ENCODE measurements at places on chromosomes 2 and 18.

DNA sequence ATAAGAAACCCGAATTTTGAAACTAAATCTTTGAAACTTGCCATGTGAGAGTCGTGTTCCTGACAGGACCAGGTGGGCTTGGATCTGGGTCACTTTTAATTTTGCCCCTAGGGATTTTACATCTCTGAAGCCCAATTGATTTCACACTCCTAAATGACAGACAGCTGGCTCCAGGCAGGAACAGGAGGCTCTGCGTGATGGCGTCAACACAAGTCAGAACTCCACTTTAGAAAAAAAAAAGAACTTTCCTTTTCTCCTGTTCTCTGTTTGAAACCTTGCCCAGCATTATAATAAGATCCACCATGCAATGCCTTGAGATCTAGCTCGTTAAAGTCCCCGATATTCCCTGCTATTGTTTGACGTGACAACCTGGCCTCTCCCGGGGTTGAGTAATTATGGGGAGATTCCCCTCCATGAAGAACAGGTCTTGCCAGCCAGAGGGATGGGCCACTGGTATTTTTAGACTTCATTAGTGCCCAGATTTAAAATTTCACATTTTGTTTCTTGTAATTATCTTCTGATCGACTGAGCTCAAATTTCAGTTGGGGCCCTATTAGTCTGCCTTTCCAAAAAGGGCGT lies 260.3 kb downstream of the KLHL29 start:
- no peak for DNase-seq

GRCh38 chr2:44616667-44617155 lies 255.0 kb downstream of the CAMKMT start:
- no peak for DNase-seq

DNA sequence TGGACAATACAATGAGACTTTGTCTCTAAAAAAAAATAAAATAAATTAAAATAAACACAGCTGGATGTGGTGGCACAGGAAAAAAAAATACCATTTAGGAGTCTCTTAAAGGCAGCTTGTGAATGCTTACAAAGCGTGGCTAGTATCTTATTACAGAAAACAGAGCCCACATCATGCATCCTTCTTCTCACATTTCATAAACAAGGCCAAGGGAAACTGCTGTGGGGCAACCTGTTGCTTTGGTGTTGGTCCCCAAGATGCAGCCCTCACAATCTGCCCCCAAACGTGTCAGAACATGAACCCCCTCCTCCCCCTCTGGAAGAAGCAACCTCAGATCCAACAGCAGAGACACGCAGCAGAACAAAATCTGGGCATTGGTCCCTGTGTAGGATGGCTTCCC lies 2.6 kb downstream of the SLC14A1 start:
- DNase-seq, result no peak

DNA sequence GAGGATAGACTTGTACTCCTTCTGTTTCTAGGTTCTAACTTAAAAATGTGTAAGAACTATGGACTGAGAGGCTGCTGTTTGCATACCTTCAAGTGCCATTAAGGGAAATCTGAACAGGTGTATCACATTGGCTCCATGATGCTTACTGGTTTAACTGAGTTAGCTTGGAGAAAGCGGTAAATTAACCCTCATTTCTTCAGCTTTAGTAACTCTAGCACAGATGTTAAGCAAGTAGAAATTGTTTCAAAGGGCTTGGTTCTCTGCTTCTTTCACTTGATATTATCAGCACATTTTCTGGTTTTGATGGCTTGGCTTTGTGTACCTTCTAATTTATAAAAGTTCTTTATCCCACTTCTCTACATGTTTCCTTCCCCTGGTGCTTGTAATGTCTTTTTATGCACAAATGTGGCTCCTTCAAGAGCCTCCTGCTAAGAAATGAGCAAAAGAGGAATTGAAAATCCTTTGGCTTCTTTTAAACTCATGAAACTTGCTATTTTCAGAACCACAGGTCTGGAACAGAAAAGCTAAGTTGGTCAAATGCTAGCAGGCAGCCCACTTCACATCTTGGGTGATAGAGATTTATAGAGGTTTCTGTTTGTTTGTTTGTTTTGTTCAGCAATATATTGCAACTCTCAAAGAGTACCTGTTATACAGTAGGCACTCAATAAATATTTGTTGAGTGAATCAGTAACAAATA lies 249.9 kb upstream of the THUMPD2 start:
- no peak for DNase-seq

DNA sequence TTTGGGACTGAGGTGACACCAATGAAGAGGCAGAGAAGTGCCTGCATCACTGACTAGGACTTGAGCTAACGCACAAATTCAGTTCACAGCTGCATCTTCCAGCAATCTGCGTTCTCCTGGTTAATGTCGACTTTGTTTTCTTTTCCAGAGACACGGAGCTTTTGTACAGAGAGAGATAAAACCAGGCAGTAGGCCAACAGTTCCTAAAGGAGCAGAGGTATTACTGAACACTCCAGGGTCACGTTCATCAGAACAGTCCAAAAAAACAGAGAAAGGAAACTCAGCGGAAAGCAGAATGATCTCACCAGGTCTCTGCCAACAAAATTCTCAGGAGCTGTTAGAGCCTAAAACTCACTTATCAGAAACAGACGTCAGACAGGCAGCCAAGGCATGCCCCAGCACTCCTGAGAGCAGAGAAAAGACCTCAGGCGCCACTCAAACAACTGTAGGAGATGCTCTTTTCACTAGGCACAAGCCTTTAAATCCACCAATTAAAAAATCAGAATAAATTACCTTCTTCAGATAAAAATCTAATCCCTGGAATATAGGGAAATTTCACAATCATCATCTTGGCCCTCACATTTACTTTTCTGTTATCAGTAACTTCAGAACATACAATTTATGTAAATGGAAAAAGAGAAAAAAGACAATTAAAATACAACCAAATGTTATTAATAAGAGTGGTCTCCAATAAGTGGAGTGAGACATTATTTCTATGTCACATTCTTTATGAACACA lies 95.9 kb upstream of the SPTBN1 start:
- DNase-seq, result no peak

DNA sequence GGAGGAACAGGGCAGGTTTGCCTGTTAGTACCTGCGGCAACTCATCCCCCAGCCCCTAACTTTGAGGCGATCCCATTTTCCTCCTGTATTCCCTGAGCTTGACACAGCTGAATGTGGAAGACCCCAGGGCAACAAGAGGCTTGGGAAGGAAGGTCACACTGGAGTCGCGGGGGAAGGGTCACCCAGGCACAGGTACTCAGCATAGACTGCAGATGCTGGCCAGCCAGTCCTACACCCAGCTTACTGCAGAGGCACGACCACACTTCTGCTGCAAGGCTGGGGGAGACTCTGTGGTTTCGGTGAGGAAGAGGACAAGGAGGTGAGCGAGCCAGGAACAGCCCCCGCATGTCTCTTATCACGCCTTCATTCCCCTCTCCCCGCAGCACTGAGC lies 91.5 kb downstream of the MALT1 start:
- DNase-seq, result no peak

DNA sequence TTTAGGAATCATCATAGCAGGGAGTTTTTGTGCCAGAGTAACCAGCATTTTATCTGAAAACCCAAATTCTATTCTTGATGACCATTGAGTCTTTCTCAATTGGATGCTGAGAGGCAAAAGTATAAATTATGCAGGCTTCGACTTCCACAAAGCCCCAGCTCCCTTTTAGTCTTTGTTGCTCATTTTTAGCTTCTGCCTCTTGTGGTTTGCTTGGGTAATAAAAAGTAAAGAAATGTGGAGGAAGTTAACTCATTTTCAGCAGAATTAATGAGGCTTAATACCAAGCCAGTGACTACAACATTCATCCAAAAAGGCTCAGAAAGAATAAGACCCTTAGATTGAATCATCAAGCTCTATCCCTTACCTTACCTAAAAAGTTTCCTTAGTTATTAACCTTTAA lies 18.6 kb downstream of the ERMN start:
- DNase-seq, result no peak
